GM23338 (cell line): ENCODE measurements at places on chromosomes 3 and 15. TPM values are rescaled to one million over a fixed set of nuclear protein-coding genes. Genes with fewer than 3 reads are reported as not detected.

Gene ITPKA
- 1.5 and 2.1 TPM in 2 replicates for total RNA-seq

GRCh38 chr15:99981839-99982658 lies 248.8 kb upstream of the LYSMD4 start:
- H3K27ac ChIP-seq: peak overlapping the region; percentile 99
- H3K27me3 ChIP-seq: no peaks in the 10 kb centered on the region
- peaks cover 35% of the 10 kb centered on the region for H3K4me1 ChIP-seq
- DNase-seq: peak; percentile 36
- peak overlapping the region; percentile 36; the same call in 1 of the 2 replicates for H3K4me3 ChIP-seq

DNA sequence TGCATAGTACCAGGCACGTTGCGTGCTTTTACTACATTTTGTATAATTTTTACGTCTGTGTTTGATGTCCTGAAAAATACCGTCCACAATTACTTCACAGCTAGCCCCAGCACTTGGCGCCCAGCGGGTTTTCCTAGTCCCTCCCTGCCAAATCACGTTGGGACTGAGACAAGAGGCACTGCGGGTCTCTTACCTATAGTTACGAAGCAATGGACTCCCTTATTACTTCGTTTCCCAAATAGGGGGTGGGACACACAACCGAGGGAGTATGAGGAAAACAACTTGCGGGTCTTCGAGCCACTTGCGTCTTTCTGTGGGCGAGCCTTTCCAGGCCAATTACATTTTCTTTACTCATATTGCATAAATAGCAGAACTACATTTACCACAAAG lies 620 bp upstream of the CMSS1 start:
- no peak overlapping the region for H3K27ac ChIP-seq
- no peaks in the 10 kb centered on the region; the same call in 1 of the 2 replicates for H3K4me1 ChIP-seq
- peak overlapping the region; percentile 82 for H3K4me3 ChIP-seq
- DNase-seq: peak; percentile 42
- no peaks in the 10 kb centered on the region for H3K36me3 ChIP-seq
- H3K27me3 ChIP-seq: no peaks in the 10 kb centered on the region

DNA sequence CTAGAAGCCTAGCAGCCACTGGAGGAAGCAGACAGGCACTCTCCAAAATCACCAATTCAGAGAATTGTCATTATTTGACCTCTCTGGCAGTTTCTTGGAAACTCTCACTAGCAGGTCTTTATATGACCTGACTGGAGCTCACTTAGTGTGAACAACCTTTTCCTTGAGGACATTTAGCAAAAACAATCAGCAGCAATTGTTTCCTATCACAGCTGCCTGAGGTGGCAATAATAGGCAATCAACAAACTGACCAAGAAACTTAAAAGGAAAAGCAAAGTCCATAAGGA lies 162.4 kb upstream of the STT3B start:
- H3K36me3 ChIP-seq: no peaks in the 10 kb centered on the region
- no peaks in the 10 kb centered on the region for H3K4me1 ChIP-seq
- no peak overlapping the region for H3K27ac ChIP-seq
- no peak overlapping the region for H3K4me3 ChIP-seq
- H3K27me3 ChIP-seq: no peaks in the 10 kb centered on the region
- no peak for DNase-seq

Gene CHSY1
- total RNA-seq: 45.4 and 47.7 TPM in 2 replicates

- no peaks in the 10 kb centered on the region for H3K36me3 ChIP-seq
- H3K27me3 ChIP-seq: no peaks in the 10 kb centered on the region
- DNase-seq: no peak
- H3K4me1 ChIP-seq: no peaks in the 10 kb centered on the region
- no peak overlapping the region for H3K4me3 ChIP-seq
Observed at GRCh38 chr15:38401701-38402100, 52.2 kb upstream of the FAM98B start.

Gene KCNMB3
- 0.58 and 1.3 TPM in 2 replicates for total RNA-seq

- H3K36me3 ChIP-seq: no peaks in the 10 kb centered on the region
- peak; percentile 56 for DNase-seq
- peaks cover 60% of the 10 kb centered on the region for H3K27me3 ChIP-seq
- H3K27ac ChIP-seq: no peak overlapping the region
- H3K4me1 ChIP-seq: peaks cover 59% of the 10 kb centered on the region
- no peak overlapping the region for H3K4me3 ChIP-seq
Observed at GRCh38 chr3:104547031-104547430, 819.7 kb upstream of the ALCAM start.
